ENCODE measurements at places on chromosomes 3 and 15.

- DNase-seq = no peak
Measured at GRCh38 chr3:171753665-171754408, 56.4 kb downstream of the PLD1 start.

DNA sequence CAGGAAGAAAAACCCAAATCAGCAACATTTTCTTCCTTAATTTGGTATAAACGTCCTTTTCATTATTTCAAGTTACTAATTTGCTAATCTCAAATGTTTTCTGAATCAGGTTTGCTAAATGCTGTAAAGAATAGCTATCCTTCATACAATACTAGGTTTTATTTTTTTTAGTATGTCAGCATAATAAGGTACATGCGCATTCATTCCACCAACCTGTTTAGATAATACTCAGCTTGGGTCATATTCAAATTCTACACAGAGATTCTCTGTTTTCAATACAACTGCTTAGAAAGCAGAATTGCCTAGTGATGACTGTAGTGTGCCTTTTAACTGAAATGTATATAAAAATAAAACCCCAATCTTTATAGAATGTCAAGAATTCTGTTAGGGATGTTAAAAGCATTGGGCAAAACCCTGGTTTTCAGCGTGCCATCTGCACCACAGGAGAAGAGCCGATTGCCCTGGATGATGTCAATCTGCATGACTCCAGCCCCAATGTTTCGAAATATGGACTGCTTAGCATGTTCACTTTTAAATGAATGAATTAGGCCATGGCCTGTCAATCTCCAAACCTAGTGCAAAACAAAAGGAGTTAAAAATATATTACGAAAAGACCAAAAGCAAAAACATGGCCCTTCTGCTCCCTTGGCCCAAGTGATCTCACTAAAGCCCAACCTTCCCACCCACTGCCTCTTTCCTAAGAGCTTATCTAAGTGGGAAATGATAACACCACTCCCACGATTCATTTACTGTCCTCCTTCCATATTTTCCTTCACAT lies 107.4 kb downstream of the GLDN start:
- no peak for DNase-seq

GRCh38 chr3:188174317-188175044 lies 20.5 kb downstream of the LPP start:
- no peak for DNase-seq

DNA sequence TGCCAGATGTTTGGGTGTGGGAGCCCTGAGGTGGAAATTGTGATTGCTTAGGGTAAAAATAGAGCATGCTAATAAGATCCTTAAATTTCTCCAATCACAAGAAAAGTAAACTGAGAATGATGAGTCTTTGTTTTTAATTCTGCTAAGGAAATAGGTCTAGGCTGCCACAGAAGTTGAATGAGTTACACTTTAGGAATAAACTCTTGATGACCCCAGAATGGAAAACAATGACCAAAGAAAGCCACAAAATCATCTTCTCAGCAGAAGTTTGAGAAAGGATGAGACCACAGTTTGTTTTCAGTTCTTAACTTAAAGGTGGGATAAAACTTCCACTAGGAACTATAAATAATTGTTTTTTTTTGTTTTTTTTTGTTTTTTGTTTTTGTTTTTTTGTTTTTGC lies 164.6 kb upstream of the BCL6 start:
- DNase-seq = no peak

- no peak for DNase-seq
Measured at GRCh38 chr15:40917585-40917984, 11.6 kb upstream of the DLL4 start.

DNA sequence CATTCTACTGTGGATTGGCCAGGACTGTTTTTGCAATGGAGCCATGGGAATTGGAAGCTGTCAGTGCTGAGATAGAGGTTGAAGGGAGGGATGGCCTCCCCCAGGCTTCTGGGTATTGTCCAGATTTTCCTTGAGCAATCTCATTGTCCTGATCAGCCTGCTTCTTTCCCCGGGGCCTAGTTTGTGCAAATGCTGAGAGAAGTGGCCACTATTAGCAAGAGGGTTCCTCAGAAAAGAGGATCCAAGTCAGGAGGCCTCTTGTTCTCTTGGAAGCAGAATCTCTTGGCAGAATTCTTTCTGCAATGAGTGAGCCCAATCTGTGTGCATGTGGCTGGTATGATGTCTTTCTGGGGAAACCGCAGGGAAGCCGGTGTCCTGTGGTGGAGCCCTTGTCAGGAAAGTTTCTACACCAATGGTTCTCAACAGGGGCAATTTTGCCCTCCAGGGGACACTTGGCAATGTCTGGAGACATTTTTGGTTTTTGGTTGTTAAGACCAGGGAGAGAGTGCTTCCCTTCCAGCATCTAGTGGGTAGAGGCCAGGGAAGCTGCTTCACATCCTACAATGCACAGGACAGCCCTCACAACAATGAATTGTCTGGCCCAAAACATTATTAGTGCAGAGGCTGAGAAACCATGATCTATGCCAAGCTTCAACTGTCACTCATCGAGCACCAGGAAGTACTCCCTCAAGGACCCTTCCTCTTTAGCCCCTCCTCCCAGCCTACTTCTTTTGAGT lies 2.0 kb downstream of the LIPC start:
- no peak for DNase-seq

- DNase-seq = no peak
Measured at GRCh38 chr15:70636540-70637165, 126.7 kb downstream of the UACA start.

GRCh38 chr3:29324180-29324651 lies 43.3 kb downstream of the RBMS3 start:
- DNase-seq = no peak

DNA sequence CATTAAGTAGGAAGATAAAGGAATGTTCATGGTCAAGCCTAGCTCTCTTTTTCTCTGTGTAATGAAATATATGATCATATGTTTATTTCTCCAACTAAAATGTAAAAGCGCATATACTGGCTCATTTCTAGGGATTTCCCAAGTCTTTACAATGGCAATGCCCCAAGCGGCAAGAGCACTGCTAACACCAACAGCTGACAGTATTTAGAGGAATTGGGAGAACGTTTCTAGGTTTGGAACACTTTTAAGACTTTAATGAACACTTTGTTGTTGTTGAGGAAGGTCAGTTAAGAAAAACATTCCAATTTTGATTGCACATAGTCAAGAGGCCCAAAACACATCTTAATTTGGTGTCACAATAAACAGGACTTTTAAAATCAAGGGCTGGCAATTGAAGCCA lies 132.7 kb downstream of the ATP8B4 start:
- DNase-seq = no peak
